ENCODE measurements at places on chromosomes 7 and 10. TPM values are rescaled to one million over a fixed set of nuclear protein-coding genes. Genes with fewer than 3 reads are reported as not detected.

DNA sequence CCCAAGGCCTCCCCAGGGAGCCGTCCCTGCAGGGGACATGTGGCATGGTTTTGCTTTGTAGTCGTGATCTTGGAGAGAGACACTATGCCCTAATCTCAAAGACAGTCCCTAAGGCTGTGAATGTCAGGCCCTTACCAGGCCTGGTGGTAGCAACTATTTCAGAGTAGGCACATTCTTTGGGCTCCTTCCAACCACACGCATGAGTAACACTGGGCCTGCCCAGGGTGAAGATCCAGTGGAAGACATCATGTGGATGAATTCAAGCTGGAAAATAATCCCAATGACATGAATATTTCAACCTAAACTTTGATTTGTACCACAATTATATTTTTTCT lies 39.5 kb upstream of the INSIG1 start:
- H3K27ac ChIP-seq: no peak overlapping the region
- no peaks in the 10 kb centered on the region for H3K4me1 ChIP-seq
- no peak overlapping the region for H3K4me3 ChIP-seq
- DNase-seq: no peak

The TAC1 gene
- not detected for total RNA-seq

- H3K4me1 ChIP-seq: no peaks in the 10 kb centered on the region
- H3K4me3 ChIP-seq: no peak overlapping the region
- H3K27ac ChIP-seq: no peak overlapping the region
Observed at GRCh38 chr7:96738705-96739104, 29.1 kb upstream of the SEM1 start.

The CPA2 gene
- 1.5 TPM for total RNA-seq

GRCh38 chr7:128755819-128756476 lies 16.8 kb downstream of the CALU start:
- DNase-seq: no peak
- H3K36me3 ChIP-seq: peaks cover 42% of the 10 kb centered on the region
- H3K4me1 ChIP-seq: no peaks in the 10 kb centered on the region
- no peak overlapping the region for H3K4me3 ChIP-seq
- no peaks in the 10 kb centered on the region for H3K27me3 ChIP-seq
- H3K27ac ChIP-seq: no peak overlapping the region

DNA sequence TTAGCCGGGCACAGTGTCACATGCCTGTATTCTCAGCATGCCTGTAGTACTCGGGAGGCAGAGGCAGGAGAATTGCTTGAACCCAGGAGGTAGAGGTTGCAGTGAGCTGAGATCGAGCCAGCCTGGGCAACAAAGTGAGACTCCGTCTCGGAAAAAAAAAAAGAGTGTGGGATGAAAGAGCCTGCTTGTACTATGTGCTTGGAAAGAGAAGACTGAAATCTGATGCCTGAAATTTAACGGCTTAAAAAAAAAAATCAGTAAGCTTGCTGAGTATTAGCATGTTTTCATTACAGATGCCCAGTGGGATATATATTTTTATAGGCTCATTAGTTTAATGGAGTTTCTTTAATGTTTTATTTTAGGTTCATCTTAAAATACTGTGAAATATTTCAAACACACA lies 4.2 kb downstream of the NT5C2 start:
- H3K27me3 ChIP-seq: no peaks in the 10 kb centered on the region
- DNase-seq: no peak
- 0 out of 2 replicates have a peak, but pooled peaks cover 2% of the 10 kb centered on the region for H3K36me3 ChIP-seq
- no peak overlapping the region for H3K4me3 ChIP-seq
- peaks cover 29% of the 10 kb centered on the region for H3K4me1 ChIP-seq

- H3K4me3 ChIP-seq: no peak overlapping the region
- no peak for DNase-seq
- no peaks in the 10 kb centered on the region for H3K27me3 ChIP-seq
Observed at GRCh38 chr10:124538706-124539105, 77.1 kb downstream of the LHPP start.

DNA sequence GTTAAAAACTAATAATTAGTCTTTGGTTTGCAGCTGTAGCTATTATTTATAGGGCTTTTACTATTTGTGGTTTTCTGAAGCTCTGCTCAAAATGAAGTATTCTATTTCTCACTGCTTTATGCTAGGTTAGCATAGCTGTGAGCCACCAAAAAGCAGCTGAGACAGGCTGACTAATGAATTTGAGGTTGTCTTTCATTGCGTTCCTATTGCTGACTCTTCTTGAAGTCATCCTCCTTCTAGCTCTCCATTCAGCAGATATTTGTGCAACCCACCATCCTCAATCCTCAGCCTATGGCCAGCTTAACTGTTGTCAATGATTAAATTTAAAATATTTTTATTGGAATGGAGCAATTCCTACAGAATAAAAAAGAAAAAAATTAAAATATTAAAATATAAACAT lies 2.1 kb upstream of the RALA start:
- no peaks in the 10 kb centered on the region for H3K27me3 ChIP-seq
- H3K4me3 ChIP-seq: no peak overlapping the region
- no peaks in the 10 kb centered on the region for H3K36me3 ChIP-seq

- DNase-seq: no peak
- no peak overlapping the region for H3K27ac ChIP-seq
- H3K4me1 ChIP-seq: peaks cover 7% of the 10 kb centered on the region
- no peaks in the 10 kb centered on the region for H3K27me3 ChIP-seq
- no peaks in the 10 kb centered on the region for H3K36me3 ChIP-seq
- H3K4me3 ChIP-seq: no peak overlapping the region
Observed at GRCh38 chr10:96272316-96273280, 1.2 kb upstream of the BLNK start.

DNA sequence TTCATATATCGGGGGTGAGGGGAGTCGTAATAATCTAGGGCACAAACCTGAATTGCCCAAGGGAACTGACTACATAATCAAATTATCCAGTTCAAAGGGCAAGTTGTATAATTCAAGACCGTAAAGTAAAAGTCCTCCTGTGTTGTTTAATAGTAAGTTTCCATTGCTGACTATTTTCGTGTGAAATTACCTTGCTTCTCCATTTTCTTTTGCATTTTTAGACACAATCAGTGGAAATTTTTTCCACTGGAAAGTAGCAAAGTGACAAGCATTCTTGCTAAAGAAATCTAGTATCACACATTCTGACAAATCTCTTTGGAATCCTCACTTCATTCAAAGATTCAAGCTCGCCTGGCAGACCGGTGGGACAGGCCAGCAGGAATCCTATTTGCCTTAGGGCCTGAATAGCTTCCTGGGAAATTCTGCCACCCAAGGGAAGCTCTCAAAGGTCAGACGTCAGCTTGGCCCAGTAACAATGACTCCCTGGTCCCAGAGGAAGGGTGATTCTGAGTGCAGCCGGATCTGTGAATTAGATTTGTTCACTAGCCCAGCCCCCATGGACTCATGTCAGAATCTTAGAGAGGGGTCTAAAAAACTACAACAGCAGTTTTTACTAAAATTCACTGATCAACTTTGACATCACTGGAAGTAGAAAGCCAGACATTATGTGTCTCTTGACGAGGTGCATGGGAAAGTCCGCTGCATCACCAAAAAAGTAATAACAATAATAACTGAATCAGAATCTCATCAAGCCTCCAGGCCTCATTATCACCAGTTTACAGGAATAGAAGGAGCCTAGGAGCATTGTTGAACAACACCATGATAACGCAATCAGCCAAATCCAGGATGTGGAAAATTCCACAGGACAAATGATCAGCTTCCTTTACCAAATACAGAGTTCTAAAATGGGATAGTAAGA lies 161.0 kb downstream of the SKIDA1 start:
- peak overlapping the region; percentile 35 for H3K4me3 ChIP-seq
- H3K36me3 ChIP-seq: no peaks in the 10 kb centered on the region
- H3K27me3 ChIP-seq: no peaks in the 10 kb centered on the region
- peak; percentile 94 for DNase-seq
- peaks cover 71% of the 10 kb centered on the region for H3K4me1 ChIP-seq

- H3K27me3 ChIP-seq: no peaks in the 10 kb centered on the region
- H3K36me3 ChIP-seq: no peaks in the 10 kb centered on the region
- H3K4me1 ChIP-seq: no peaks in the 10 kb centered on the region
- H3K27ac ChIP-seq: no peak overlapping the region
- DNase-seq: no peak
Observed at GRCh38 chr10:130968964-130969363, 342.6 kb downstream of the TCERG1L start.

DNA sequence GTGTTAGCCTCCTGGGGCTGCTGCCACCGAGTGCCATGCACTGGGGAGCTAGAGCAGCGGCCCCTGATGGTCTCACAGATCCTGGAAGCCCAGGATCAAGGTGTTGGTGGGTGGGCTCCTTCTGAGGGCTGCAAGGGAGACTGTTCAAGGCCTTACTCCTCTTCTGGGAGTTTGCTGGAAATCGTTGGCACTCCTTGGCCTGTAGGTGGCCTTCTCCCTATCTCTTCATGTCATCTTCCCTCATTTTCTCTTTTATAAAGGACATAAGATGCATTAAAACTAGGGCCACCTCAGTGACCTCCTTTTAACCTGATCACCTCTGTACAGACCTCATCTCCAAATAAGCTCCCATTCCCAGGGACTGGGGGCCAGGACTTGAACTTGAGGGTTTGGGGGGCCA lies 27.0 kb upstream of the ZNF862 start:
- H3K4me1 ChIP-seq: no peaks in the 10 kb centered on the region
- DNase-seq: no peak
- no peak overlapping the region for H3K4me3 ChIP-seq
- no peaks in the 10 kb centered on the region for H3K36me3 ChIP-seq

- DNase-seq: no peak
- H3K4me1 ChIP-seq: no peaks in the 10 kb centered on the region
- no peaks in the 10 kb centered on the region for H3K36me3 ChIP-seq
- no peak overlapping the region for H3K4me3 ChIP-seq
- no peak overlapping the region for H3K27ac ChIP-seq
Observed at GRCh38 chr7:77354484-77354883, 61.7 kb downstream of the GSAP start.
